ENCODE measurements at places on chromosomes 3 and 15. TPM values are rescaled to one million over a fixed set of nuclear protein-coding genes. Genes with fewer than 3 reads are reported as not detected.

The CCDC39 gene
- total RNA-seq: not detected

The CLSTN2 gene
- 9.7 TPM for total RNA-seq

The TGFBR2 gene
- 177 TPM for total RNA-seq

The GRK7 gene
- total RNA-seq: not detected

The FBXL22 gene
- total RNA-seq: 13.3 TPM
